Dorsolateral prefrontal cortex (tissue), 122 donors: ENCODE measurements at places on chromosomes 3 and 15. TPM values are rescaled to one million over a fixed set of nuclear protein-coding genes. Genes with fewer than 3 reads are reported as not detected.

Gene ERICH6
- total RNA-seq, result 0.48 TPM

Gene CPA3
- 1.1 TPM for total RNA-seq

Gene AQP9
- 0.94 TPM for total RNA-seq

Gene C3orf22
- total RNA-seq, result not detected

Gene ZBBX
- 42.5 TPM for total RNA-seq

Gene GOLGA6A
- 0.29 TPM for total RNA-seq

Gene SLC38A3
- 31.8 TPM for total RNA-seq

Gene CRTAP
- 56.1 TPM for total RNA-seq

Gene CISH
- total RNA-seq, result 0.42 TPM

Gene DZIP1L
- total RNA-seq, result 7.3 TPM

Gene BNC1
- not detected for total RNA-seq
